ENCODE measurements at places on chromosomes 7 and 10. TPM values are rescaled to one million over a fixed set of nuclear protein-coding genes. Genes with fewer than 3 reads are reported as not detected.

MMD2 gene
- polyA plus RNA-seq, result not detected

NPC1L1 gene
- 0.34 TPM for polyA plus RNA-seq

ABLIM1 gene
- polyA plus RNA-seq, result 13.0 TPM

NKX1-2 gene
- polyA plus RNA-seq, result not detected

TMEM184A gene
- polyA plus RNA-seq, result 0.91 TPM

CACUL1 gene
- polyA plus RNA-seq, result 4.1 TPM

TEX36 gene
- not detected for polyA plus RNA-seq

SH3PXD2A gene
- 3.0 TPM for polyA plus RNA-seq

FAM25A gene
- not detected for polyA plus RNA-seq

LMOD2 gene
- 0.03 TPM for polyA plus RNA-seq

GSTO2 gene
- 0.56 TPM for polyA plus RNA-seq

All from adipose tissue (tissue), 3 donors.